T-helper 2 cell (primary cell): ENCODE measurements at places on chromosomes 13 and 19.

GRCh38 chr13:76116751-76117360 is 480.7 kb downstream of the LMO7 start:
- no peak for DNase-seq

DNA sequence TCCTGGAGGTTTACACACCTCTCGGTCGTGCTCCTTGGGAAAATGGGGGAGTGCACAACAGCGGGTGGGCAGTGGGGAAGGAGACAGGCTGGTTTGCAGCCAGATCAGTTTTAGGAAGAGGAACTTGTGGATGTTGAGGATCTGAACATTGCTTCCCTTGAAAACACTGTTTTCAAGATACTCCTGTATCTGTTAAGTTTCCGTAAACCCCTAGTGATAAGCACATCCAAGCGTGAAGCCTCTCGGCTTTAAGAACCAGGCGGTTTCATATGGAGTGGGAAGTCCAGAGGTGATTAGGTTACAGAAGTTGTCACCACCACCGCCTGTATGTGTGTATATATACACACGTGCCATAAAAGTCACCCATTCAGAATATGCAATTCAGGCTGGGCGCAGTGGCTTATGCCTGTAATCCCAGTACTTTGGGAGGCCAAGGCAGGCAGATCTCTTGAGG is 47.4 kb downstream of the SIPA1L3 start:
- DNase-seq, result no peak

DNA sequence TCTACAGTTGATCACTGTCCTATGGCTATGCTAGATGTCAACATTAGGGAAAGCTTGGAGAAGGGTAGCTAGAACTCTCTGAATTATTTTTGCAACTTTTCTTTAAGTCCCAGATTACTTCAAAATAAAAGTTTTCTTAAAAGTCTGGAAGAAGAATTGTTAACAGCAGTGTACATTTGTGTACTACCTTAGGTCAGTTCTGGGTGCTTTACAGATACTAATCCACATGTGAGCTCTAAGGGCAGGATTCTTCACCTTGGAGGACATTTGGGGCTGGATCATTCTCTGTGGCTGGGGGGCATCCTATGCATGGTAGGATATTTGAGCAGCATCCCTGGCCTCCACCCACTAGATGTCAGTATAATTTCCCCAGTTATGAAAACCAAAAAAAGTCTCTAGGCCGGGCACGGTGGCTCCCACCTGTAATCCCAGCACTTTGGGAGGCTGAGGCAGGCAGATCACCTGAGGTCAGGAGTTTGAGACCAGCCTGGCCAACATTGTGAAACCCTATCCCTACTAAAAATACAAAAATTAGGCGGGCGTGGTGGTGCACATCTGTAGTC is 2.8 kb downstream of the BRME1 start:
- DNase-seq, result peak; percentile 21

- DNase-seq, result no peak
Measured at GRCh38 chr13:48801255-48801654, 147.5 kb downstream of the CYSLTR2 start.

- DNase-seq, result no peak
Measured at GRCh38 chr19:18090545-18091216, 3.9 kb upstream of the IL12RB1 start.

GRCh38 chr19:56987184-56987583 is 132.6 kb upstream of the USP29 start:
- no peak for DNase-seq

- no peak for DNase-seq
Measured at GRCh38 chr19:42553292-42554045, 25.2 kb upstream of the CEACAM1 start.

- DNase-seq, result no peak
Measured at GRCh38 chr13:75566658-75567057, 17.1 kb downstream of the UCHL3 start.

DNA sequence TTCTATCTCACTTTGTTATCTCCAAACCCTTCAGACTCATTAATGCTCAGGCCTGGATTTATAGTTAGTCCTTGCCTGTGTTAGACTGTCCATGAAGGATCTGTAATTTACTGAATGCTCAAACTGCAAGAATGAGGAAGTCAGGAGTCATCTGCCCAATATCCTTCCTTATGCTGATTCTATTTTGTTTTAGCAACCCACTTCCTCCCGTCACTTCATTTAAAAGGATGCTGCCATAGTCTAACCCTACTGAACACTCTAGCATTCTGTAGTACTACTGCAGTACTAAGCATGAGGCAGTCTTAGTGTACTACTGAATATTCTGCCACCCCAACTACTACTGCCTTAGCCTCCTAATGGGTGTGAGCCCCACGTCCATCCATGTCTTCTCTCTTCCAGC is 1.5 kb downstream of the FCAR start:
- DNase-seq, result no peak

DNA sequence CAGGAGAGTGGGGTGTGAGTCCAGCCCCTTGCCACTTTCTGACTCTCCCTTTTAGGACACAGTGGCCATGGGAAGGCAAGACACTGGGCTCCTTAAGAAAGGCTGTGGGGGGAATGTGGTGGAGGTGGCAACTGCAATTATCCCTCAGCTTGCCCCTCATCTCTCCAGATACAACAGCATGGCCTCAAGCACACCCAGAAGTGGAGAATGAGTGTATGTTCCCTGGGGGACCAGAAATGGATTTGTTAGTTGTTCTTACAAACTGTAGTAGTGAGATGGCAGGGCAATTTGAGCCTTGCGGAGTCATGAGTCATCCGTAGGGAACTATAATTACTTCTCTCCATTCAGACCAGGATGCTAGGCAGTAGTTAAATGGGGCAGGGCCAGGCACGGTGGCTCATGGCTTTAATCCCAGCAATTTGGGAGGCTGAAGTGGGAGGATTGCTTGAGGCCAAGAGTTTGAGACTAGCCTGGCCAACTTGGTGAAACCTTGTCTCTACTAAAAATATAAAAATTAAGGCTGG is 25.6 kb upstream of the CXCL17 start:
- DNase-seq, result no peak

- no peak for DNase-seq
Measured at GRCh38 chr13:113976711-113977684, 3.1 kb upstream of the C13orf46 start.

- DNase-seq, result no peak
Measured at GRCh38 chr13:96850538-96851145, 143.6 kb downstream of the OXGR1 start.

GRCh38 chr13:48000559-48001113 is 437 bp downstream of the SUCLA2 start:
- no peak for DNase-seq

DNA sequence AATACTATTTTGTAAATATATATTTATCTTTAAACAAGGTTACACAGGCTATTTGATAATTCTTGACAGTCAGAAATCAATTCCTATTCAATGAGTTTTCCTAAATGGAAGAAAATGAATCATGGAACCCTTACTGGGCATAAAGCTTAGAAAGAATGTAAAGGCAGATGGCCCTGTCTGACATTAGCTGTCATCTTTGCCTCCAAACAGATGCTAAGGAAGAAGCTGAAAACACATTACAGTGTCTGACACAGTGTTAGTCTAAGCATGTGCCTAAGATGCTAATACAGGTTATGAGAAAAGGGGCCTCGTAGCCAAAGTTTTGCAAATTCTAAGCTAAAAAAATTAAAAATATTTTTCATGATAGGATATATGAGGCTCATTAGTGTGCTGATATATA is 112.8 kb downstream of the ITGBL1 start:
- no peak for DNase-seq

DNA sequence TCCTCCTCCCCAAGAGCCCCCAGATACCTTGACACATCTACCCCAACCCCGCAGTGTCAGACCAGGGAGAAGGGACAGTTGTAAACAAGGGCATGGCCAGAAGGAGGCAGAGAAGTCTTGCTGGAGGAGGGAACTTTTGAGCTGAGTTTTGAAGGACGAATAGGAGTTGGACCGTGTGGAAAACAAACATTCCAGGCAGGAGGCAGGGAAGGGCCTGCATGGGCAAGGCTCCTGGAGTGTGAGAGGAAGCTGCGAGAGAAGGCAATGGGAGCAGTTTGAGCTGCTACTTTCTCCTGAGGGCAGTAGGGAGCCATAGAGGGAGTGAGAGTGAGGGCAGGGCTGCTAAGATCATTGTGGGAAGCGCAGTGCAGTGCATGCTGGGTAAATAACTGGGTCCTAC is 23.3 kb downstream of the IL12RB1 start:
- DNase-seq, result no peak

DNA sequence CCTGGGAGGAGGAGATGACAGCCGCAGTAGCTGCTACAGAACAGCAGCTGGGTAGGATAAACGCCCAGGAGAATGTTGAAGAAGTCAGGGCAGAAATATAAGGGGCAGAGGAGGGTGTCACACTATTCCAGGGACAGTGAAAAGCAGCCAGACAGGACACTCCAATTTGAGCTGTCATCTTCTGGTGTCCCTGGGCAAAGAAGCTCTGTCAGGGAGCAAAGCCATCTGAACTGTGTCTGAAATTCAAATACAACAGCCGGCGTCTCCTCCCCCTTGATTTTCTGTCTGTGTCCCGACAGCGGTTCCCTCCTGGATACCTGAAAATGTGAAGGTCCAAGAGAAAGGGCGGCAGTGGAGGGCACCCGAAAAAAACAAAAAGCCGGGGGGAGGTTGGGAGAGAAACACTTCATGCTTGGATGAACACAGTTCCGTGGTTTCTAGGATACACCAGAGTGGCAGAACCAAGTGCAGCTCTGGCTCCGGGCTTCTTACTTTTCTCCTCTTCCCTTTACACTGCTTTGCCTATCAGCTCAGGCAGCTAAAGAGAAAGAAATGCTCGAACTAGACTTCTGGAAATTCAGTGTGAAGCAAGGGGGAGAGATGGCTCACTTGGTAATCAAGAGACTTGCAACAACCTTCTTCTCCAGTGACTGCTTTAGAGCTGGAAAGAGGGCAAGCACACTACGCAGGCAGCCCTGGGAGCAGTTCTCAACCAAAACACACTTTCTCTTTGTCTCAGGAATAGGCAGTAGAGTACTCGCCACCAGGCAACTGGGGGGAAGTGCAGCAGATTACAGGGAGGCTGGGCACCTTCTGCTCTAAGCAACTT is 465.6 kb downstream of the ITGBL1 start:
- DNase-seq, result no peak

DNA sequence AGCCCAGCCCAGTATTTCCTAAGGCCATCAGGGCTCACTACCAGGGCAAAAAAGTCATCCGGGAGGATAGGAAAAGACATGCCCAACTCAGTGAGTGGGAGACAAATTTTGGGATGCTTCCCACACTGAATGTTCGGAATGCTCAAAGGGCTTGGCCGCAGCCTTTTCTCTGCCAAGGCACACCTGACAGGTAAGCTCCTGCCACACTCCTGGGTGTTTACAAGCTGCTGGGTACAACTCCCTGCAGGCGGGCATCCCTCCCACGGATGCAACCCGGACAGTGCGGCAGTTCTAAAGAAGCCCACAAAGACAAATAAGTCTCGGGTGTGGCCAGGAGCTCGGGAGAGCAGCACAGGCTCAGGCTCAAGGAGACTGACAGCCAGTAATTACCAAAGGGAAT is 28.1 kb downstream of the SLC7A1 start:
- no peak for DNase-seq
